CD4-positive, alpha-beta T cell treated with Interleukin-4 for 4 hours (primary cell): ENCODE measurements at places on chromosomes 4 and X.

DNA sequence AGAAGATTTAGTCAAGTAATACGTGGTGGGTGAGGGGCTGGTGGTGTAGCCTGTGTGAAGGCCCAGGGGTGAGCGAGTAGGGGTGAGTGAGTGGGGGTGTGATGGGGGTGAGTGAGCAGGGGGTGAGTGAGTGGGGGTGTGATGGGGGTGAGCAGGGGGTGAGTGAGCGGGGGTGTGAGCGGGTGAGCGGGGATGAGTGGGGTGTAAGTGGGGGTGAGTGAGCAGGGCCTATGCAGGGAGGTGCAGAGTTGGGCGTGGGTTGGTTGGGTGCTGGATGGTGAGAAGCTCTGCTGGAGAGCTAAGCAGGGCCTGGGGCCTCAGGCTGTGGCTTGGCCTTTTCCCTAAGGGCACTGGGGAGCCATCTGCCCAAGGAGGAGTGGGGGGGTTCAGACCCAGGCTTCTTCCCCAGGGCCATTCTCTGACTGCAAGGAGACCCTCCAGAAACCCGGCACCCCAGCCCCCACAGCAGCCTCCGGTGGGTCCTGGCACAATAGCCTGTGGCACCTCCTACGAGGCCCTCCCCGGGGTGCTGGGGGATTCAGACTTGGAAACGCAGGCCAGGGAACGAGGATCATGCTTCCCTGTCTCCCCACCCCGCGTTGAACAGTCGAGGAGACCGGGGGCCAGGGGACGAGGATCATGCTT is 30.4 kb downstream of the SH3TC1 start:
- peak; percentile 27 for DNase-seq

- DNase-seq = no peak
Measured at GRCh38 chr4:10021653-10022023, 341 bp upstream of the SLC2A9 start.

DNA sequence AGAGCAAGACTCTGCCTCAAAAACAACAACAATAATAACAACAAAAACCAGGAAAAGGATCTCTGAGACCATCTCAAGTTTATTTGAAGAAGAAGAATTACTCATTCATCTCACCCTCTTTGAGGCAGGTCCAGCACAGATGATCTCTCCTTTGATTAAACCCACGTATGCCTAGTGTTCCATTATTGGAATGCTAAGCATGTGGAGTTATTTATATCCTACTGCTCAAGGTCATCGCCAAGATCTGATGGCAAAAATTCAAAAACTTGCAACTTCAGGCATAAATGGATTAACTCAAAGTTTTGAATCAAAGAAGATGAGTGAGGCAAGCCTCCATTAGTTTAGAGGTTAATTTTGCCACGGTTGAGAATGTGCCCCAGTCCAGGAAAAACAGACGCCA is 184.2 kb downstream of the DHRSX start:
- DNase-seq = no peak

DNA sequence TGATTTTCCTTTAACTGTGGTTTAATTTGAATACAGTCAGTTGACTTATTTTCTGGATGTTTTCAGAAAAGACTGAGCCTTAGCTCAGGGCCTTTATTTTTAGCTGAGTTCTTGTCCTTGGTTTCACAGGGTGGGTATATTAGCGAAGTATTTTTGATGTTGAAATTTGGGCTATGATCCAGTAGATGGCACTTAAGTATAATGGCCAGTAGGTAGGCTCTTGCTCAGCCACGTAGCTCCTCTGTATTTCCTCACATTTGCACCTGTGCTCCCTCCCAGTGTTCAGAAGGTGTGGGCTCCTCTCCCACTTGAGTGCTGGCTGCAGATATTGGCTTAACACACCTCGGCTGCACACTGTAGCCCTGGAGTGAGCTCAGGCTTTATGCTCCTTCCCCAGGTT is 549.9 kb upstream of the AMOT start:
- DNase-seq = no peak

DNA sequence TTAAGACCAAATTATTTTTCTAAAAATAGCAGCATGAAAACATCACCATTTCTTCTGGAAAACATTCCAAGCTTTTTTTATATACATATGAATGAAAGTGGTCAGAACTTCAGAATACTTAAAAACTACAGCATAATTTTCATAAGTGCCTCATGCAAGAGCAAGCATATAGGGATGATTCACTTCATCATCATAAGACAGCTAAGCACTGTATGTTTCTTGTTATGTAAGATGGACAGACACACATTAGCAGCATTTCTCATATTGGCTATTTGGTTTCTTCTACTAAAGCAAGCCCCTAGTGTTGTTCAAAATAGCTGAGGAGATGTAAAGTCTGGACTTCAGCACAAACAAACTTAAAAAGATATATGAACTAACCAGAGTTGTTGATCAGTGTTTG is 213.1 kb upstream of the NOCT start:
- no peak for DNase-seq

GRCh38 chr4:78625073-78625472 is 73.5 kb downstream of the ANXA3 start:
- no peak for DNase-seq

DNA sequence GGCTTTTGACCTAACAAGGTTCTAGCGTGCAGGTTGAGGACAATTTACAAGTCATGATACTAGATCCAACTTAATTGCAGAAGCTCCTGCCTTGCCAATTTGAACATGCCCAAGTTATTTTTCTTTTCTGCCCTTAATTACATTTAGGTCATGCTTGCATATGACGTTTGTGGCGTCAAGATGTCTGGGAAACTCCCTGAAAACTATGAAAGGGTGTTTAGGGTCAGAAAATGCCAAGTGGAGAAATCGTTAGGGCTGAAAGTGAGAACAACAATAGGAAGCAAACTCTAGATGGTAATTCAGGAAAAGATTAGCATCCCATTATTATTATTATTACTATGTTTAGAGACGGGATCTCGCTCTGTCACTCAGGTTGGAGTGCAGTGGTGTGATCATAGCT is 38.2 kb upstream of the PLAC8 start:
- DNase-seq = no peak

DNA sequence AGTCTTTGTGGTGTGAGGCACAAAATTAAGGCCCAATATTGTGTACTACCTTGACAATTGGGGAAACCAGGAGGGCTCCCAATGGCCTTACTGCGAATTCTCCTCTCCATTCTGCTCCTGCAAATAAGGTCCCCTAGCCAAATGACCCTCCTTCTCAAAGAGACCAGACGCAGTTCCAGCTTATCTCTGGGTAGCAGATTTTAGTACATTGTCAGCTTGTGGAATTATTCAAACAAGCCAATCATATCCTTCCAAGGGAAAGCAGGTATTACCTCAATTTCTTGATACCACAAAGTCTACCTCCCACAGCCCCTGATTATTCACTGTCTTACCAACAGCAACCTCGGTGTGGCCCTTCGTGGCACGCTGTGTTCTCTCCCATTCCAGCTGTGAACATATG is 7.8 kb upstream of the ZBTB33 start:
- no peak for DNase-seq

DNA sequence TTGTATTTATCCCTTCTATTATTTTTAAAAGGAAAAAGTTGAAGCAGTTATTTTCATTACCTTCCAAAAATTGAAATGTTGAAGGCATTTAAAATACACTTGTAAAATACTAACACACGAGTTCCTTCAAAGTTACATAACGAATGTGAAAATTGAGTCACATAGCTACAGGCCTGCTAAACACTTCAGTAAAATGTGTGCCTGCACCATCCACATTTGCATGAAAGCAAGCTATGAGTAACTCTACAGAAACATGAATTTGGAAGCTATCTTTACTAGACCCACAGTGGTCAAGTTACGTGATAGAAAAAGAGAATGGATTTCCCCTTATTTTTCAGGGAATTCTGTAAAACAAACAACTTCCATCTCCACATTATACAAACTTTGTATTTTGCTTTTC is 1148.8 kb upstream of the PCDH7 start:
- no peak for DNase-seq

GRCh38 chr4:8594097-8595038 is 1.8 kb downstream of the CPZ start:
- no peak for DNase-seq

DNA sequence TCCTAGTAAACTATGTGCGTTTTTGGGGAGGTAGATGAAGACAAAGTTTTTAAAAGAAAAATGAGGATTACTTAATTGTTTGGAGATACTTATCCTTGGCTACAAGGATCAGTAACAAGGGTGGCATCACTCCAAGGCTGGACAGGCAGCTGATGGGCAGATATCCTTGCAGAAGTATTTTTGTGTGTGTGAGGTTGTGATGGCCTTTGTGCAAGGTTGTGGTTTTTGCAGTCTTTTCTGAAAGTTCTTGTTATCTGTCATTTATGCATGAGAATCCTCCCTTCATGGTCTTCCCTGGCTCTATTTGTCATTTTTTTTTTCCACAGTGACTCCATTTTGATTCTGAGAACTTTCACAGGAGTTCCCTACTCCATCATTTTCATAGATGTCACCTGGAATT is 96.0 kb upstream of the C1GALT1C1 start:
- DNase-seq = no peak

DNA sequence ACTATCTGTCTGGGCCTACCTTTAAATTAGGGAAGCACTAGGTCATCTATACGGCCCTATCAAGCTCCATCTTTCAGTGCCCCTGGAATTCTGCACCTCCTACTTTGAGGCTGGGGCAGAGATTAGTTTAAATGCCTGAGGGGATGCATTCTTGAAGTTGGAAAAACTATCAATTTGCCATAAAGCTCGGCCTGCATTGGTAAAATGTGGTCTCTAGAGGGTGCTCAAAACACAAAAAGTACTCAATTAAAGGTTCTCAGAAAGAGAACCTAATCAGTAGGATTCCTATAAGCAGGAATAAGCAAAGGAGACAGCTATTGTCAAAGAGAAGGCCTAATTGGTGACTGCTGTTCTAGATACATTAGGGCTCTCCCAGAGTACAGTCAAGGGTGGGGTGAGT is 111.7 kb downstream of the AMER1 start:
- no peak for DNase-seq

GRCh38 chrX:49859491-49859890 is 19.8 kb upstream of the USP27X start:
- no peak for DNase-seq

GRCh38 chr4:38040619-38041018 is 80.4 kb downstream of the PTTG2 start:
- no peak for DNase-seq

GRCh38 chrX:80792205-80792604 is 17.5 kb downstream of the BRWD3 start:
- DNase-seq = no peak

DNA sequence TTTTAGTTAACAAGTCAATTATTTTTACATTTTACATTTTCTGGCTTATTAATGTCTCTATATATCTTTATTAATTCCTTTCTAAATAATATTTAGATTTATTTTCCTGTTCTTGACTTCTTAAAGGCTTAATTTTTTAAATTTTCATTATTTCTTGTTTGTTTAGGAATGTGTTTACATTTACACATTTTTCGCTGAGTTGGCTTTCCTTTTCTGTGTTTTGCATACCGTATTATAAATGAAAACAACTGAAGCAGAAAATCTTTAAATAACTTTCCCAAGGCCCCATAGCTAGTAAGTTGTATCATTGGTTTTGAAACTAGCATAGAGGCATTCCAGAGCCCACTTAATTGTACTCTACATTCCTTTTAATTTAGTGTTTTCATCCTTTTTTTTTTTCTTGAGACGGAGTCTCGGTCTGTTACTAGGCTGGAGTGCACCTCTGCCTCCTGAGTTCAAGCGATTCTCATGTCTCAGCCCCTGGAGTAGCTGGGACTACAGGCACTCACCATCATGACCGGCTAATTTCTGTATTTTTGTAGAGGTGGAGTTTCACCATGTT is 261.6 kb downstream of the IQCM start:
- DNase-seq = no peak

DNA sequence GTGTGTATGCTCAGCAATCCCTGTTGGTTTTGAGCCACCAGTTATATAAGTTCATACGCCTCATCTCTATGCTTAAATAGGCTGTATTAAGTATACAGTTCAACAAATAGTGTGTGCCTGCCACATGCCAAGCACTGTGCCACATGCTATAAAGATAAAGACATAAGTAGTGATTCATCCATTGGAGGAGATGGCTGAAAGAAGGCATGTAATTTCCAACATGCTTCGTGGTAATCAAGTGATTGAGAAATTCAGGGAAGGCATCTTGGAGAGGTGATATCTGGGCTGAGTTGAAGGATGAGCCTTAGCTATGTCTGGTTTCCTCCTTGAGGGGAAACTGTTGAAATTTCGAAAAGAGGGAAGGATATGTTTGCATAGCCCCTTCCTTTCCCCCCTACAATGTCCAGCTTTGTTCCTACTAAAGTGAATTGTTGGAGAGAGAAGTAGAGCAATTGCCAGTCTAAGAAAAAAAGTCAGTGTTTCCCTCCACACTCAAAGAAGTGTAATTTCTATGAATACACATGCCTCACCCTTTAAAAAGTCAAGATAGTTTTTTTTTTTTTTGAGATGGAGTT is 96.5 kb downstream of the ARHGAP10 start:
- DNase-seq = no peak
